ENCODE measurements at places on chromosomes 13 and 19.
A peak's percentile ranks its signal among the peaks of the same experiment; 100 is the strongest.

DNA sequence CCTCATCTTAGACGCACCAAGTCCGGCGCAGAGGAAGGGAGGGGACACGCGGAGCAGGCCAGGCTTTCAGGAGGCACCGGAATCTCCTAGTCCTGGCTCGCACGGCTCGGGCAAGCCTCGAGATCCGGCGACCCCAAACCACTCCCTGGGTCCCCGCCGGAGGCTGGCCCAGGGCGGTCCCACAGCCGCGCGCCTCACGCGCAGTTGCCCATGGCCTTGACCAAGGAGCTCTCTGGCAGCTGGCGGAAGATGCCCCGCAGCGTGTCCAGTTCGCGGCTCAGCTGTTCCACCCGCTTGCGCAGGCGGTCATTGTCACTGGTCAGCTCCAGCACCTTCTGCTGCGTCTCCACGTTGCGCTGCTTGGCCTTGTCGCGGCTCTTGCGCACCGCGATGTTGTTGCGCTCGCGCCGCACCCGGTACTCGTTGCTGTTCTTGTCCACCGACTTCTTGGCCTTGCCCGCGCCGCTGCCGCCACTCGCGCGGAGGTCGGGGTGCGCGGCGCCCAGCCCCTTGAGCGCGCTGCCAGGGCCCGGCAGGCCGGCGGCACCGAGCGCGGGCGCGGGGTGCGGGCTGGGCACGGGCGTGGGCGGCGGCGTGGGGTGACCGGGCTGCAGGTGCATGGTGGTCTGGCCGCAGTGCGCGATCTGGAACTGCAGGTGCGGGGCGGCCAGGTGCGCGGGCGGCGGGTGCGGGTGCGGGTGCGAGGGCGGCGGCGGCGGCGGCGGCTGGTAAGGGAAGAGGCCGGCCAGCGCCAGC, 1.0 kb downstream of the CEBPA start:
- DNase-seq, result no peak

DNA sequence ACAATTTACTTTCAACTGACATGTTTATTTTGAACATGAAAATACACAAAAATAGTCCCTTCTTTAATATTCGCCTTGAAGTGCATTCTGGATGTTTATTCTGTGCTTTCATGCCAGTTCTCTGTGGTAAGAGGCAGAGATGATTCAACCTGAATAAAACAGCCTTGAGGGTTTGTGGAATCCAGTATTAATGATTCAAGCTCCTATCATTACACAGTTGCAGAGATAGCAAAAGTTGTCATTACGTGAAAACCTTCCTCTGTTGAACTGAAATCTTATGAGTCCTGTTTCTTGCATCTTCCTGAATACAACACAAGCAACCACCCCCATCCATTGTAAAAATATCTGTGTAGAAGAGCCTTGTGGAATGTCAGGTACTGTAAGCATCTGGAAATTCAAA, 142.3 kb upstream of the HTR2A start:
- DNase-seq, result no peak

GRCh38 chr19:611481-611868, 21.8 kb downstream of the HCN2 start:
- DNase-seq, result peak; percentile 61

DNA sequence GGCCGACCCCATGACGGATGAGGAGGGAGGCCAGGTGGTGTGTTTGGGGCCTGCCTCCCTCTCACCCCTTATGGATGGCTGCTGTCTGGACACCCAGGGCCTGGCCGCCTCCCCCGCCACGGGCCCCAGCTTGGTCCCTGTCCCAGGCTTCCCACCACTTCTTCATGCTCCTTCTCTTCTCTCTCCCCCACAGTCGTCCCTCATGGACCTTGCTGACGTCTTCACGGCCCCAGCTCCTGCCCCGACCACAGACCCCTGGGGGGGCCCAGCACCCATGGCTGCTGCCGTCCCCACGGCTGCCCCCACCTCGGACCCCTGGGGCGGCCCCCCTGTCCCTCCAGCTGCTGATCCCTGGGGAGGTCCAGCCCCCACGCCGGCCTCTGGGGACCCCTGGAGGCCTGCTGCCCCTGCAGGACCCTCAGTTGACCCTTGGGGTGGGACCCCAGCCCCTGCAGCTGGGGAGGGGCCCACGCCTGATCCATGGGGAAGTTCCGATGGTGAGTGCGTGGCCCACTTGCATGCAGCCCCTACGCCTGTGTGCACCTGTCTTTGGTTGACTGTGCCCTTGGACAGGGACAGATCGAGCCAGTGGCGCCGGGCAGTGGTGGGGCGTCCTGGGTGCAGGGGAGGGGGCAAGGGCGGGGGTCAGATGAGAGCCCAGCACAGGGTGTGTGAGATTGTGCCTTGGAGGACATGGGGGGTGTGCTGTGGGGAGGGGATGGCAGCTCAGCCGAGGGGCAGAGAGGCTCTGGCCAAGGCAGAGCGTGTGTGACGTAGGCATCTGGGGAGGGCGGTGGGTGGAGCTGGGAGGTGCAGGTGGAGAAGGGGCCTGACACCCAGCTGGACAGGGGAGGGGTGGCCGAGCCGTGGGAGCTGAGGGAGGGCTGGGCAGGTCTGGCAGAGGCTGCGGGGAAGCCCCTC, 16.8 kb downstream of the EPN1 start:
- no peak for DNase-seq

GRCh38 chr19:7993560-7993959, 11.9 kb downstream of the ELAVL1 start:
- no peak for DNase-seq

- no peak for DNase-seq
Observed at GRCh38 chr13:72163678-72164077, 296.7 kb upstream of the DACH1 start.

DNA sequence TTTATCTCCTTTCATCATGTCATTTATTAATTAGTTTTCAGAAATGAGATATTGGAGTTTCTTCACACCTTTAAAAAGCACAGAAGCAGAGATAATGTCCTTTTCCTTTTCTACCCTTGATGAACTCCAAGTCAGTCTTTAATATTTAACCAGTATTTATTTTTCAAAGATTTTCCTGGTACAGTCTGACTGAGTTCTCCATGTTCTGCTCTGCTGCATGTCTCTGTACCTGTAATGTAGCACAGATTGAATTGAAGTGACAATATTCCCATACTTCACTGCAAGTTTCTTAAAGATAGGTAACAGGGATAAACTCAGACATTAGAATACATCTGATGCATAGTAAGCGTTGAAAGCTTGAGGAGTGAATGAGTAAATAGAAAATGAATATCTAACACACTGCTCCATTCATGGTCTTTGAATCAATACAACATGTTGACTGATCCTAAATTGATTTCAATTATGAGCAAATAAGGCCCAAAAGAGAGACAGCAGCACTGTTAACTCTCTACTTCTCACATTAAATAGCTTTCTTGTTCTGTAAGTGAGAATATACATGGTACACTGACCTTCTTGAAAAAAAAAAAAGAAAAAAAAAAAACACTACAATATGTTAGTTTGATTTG, 1323.6 kb upstream of the PRR20A start:
- DNase-seq, result no peak

- DNase-seq, result no peak
Observed at GRCh38 chr19:19575411-19575810, 37.3 kb downstream of the CILP2 start.

DNA sequence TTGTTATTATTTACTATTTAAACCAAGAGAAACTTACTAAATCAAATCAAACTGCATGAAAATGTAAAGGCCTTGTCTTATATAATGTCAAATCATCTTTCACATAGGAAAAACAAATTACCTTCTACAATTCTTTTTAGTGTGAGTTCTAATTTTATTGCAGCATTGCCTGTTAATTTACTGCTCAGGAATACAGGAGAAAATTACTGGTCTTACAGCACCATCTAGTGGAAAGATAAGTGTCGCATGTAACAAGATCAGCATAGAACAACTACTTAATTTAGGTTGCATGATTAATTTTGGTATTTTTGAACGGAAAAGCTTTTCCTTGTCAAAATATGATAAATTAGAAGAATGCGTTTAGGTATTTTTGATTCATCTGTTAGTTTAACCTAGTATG, 502.7 kb downstream of the UQCRFS1 start:
- no peak for DNase-seq

DNA sequence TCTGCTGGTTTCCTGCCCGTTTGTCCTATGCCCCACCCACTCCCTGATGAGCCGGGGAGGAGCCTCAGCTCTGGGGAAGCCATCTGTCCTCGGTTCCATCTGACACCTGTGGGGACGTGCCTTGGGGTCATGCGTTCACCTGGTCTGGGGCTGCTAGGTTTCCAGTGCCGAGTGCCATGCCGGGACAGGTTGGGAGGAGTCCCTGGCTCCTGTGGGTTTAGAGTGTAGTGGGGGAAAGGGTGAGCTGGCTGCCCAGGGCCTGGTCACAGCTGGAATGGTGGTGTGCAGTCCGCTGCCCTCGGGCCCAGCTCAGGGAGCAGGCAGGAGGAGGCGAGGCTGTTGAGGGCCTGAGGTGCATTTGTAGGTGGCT, 2.5 kb downstream of the KDM4B start:
- DNase-seq, result no peak

- no peak for DNase-seq
Observed at GRCh38 chr19:49802836-49803528, 10.1 kb downstream of the FUZ start.

DNA sequence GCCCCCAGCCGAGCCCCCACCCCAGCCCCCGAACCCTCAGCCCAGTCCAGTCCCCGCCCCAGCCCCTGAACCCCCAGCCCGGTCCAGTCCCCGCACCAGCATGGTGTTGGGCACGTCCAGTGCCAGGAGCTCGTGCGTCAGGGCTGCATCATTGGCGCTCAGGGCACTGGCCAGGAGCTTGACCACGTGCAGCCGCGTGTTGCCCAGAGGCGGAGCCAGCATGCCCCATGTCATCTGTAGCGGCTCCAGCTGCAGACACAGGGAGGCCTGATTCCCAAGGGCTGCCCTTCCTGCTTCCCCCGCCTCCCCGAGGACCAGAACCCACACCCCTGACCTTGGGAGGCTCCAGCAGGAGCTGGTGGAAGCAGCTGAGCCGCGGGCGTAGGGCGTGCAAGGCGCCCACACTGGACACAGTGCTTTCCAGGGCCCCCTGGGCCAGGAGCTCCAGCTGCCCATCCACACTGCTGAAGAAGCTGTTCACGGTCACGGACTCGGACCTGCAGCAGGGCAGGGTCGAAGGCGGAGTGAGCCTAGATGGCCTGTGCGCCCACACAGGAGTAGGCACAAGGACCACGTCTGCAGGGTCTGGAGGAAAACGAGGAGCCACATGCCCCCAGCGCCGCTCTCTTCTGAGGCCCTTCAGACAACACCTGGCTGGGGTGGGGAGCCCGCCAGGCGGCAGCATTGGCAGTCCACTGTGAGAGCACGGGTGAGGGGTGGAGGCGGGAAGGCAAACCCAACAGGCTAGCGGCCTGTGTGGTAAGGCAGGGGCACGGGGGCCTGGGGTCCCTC, 12.8 kb upstream of the TMEM86B start:
- DNase-seq, result no peak

GRCh38 chr19:461721-462551, 1.1 kb upstream of the SHC2 start:
- no peak for DNase-seq

DNA sequence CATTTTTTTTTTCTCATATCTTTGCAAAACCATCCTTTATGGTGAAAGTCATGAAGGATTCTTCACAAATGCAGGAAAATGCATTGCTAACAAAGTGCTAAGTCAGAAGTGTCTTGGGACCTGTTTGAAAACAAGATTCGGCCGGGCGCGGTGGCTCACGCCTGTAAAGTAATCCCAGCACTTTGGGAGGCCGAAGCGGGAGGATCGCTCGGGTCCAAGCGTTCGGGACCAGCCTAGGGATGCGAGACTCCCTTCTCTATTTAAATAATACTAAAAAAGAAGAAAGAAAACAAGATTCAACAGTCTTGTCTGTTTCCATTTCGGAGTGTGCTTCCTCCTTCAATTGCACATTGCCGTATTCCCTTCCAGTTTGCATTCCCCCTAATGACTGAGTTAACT, 819 bp downstream of the EID2B start:
- DNase-seq, result no peak

DNA sequence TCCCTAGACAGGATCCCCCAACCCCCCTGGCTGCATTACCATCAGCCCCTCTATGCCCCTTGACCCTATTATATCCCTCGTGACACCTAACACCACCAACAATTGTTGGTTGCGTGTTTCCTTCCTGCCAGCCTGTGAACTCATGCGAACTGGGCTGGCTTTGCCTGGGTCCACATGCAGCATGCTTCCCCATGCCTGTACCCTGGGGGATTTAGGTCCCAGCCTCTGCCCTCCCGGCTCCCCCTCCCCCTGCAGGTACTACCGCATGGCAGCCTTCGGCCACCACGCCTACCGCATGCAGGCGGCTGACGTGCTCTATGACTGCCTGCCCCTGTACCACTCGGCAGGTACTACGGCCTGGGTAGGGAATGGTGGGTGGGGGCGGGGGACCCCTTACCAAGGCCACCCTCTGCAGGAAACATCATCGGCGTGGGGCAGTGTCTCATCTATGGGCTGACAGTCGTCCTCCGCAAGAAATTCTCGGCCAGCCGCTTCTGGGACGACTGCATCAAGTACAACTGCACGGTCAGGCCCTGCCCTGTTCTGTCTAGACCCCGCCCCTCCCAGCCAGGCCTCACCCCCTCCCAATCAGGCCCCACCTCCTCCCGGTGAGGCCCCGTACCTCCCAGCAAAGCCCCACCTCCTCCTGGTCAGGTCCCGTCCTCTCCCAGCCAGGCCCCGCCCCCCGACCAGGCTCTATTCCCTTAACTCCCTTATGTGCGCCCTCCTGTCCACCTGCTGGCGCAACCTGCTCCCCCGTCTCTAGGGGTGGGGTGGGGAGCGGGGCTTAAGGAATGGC, 18.5 kb downstream of the SLC27A1 start:
- DNase-seq, result peak; percentile 53

- no peak for DNase-seq
Observed at GRCh38 chr13:19587635-19588300, 26.4 kb upstream of the TPTE2 start.

DNA sequence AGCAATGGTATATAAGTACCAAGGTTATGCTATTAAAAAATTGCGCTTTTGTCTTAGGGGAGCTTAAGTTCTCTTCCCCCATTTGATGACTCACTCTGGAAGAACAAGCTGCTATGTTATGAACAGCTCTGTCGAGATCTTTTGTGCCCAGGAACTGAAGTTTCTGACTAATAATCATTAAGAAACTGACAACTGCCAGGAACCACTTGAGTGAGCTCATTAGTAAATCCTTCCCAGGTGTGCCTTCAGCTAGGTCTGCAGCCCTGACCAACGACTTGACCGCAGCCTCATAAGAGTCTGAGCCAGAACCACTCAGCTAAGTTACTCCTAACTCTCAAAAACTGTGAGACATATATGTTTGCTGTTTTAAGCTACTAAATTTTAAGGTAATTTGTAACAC, 147.8 kb downstream of the SLITRK6 start:
- DNase-seq, result no peak

GRCh38 chr13:52925251-52925650, 76.8 kb upstream of the PCDH8 start:
- no peak for DNase-seq

Data from activated T-helper 1 cell treated with anti-CD3 and anti-CD28 coated beads, Interleukin-2, amount 50 U/mL, for 16 hours (primary cell).